ENCODE measurements at places on chromosomes 12 and 14.

DNA sequence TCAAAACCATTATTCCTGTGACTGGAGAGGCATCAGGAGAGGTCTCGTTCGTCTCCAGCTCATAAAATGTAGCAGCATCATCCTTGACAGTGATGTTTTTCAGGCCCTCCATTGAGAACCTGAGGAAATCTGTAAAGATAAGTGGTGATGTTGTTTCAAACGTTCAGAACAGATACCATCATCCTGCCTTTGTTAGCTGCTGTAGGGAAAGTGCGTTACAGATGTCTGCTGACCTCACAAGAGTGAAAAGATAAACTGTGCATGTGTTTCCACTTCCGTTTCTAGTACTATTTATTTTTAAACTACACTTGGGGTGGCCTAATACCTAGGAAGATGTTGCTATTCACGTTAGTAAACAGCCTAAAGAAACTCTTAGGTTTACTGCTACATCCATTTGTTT, 28.4 kb downstream of the BCL2L14 start:
- DNase-seq: no peak

GRCh38 chr12:27477049-27477448, 30.5 kb downstream of the SMCO2 start:
- DNase-seq: no peak

- no peak for DNase-seq
Observed at GRCh38 chr12:76030341-76031080, 1.1 kb downstream of the PHLDA1 start.

DNA sequence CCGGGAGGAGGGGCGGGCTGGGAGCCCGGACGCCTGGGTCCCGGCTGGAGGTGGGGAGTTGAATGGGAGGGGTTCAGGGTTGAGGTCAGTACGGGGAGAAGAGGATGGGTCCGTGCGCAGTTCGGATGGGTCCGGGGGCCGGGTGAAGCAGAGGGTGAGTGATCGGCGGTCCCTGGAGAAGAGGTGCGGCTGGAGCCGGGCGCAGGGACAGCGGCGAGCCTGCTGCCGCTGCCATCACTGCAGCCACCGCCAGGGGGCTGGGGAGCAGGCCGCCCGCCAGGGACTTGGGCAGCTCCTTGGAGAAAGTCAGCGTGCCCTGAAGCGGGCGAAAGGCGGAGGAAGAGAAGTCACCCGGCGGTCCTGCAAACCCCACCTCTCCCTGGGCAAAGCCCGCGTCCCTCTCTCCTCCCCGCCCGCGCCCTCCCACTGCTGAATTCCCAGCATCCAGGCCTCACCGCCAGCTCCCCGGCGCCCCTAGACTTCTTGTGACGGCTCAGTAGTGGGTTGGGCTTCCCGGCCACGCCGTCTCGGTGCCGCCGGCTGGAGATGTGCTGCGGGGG, 6.0 kb upstream of the GPR84 start:
- peak; percentile 82 for DNase-seq

GRCh38 chr12:68336889-68337303, 4.7 kb upstream of the MDM1 start:
- no peak for DNase-seq

GRCh38 chr12:109777544-109777943, 55.7 kb downstream of the TRPV4 start:
- peak; percentile 81 for DNase-seq

DNA sequence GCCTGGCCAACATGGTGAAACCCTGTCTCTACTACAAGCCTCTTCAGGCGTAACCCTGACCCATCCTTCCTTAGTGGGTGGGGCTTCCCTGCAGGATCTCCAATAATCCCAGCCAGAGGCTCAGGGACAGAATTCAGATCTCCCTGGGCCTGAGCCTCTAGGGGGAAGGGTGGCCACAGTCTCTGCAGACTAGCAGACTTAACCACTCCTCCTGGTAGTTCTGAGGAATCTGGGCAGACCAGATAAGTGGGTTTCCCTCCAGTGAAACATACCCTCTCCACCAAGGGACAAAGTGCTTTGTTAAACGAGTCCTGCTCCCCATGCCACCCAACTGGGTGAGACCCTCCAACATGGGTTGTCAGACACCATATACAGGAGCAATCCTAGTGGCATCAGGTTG, 36.6 kb upstream of the TRIM9 start:
- no peak for DNase-seq

GRCh38 chr14:97185186-97185585, 388.0 kb downstream of the VRK1 start:
- no peak for DNase-seq

- DNase-seq: no peak
Observed at GRCh38 chr12:105229371-105229770, 6.6 kb downstream of the APPL2 start.

GRCh38 chr12:2261708-2262107, 208.9 kb downstream of the CACNA1C start:
- DNase-seq: no peak

GRCh38 chr14:76337635-76338545, 38.0 kb upstream of the ESRRB start:
- DNase-seq: no peak

GRCh38 chr14:22319526-22320361, 269.3 kb downstream of the DAD1 start:
- peak; percentile 29 for DNase-seq

- DNase-seq: no peak
Observed at GRCh38 chr14:39762576-39763401, 330.6 kb upstream of the FBXO33 start.

DNA sequence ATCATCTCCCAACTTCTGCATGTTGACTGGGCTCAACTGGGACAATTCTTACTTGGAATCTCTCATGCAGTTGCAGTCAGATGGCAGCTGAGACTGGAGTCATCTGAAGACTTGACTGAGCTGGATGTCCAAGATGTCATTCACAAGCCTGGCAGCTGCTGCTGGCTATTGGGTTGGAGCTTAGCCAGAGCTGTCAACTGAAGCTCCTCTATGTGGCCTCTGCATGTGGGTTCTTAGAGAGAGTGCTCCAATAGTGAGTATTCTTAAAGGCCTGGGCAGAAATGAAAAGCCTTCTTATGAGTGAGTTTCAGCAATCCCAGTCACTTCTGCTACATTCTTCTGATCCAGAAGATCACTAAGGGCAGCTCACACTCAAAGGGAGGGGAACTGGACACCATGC, 440.9 kb downstream of the LRIG3 start:
- peak; percentile 36 for DNase-seq

DNA sequence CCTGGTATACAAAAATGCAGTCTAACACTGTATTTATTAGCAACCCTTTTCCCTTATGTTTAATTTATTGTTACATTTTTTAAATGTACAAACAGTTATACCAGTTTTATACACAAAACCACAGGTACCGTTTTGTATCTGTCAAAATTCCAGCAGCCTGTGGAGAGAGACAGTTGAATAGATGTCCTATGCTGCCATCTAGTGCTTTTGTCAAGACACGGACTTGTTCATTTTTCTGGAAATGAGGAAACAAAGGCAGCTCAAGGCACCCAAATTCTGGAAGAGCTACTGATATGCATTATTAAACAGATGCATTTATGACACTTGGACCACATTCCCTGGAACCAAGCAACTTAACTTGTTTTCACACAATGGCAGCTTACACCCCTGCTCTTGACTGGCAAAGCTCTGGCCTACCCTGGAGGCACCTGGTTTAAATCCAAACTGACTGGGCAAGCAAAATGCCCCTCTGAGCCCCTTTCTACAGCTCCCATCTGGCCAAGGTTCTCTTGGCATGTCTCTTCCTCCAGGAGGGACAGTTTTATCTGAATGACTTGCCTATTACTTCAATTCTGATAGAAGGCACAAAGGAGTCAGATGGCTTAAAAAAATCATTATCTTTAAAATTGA, 286.9 kb upstream of the PRKD1 start:
- peak; percentile 59 for DNase-seq

DNA sequence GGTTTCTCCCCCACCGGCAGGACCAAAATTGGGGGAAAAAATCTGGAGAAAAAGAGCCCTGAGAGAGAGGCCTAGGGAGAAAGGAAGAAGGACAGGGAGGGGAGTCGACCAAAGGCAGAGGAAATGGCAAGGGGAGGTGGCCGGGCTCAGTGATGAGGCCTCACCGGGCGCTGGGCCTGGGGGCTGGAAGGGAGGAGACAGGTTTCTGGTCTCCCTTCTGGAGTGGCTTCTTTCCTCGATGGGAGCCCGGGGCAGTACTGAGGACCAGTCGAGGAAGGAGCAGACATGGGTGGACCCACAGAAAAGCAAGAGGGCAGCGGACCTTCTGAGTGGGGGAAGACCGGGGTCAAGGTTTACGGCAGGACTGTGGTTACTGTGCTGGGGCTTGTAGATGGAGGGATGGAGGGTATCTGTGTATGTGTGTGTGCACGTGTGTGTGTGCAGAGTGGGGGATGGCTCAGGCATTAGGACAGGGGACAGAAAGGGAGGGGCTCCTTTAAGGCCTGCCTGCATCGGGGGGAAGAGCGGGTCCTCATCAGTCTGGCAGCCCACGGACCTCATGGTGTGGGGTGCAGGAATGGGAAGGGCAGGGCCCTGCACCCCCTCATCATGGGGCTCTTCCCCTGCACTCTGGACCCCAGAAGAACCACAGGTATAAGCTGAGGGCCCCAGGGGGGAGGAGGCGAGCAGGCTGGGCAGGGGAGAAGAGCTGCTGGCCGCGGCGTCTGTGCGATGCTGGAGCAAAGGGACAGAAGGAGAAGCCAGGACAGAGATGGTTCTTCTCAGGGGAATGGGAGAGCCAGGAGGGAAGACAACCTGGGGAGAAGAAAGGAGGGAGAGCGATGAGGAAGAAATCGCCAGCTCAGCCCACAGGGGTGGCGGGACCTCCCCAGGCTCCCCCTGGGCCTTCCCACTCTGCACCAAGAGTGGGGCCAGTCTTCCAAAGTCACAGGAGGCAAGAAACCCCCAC, 15.1 kb upstream of the RPLP0 start:
- DNase-seq: no peak

- DNase-seq: no peak
Observed at GRCh38 chr12:120314220-120314619, 12.1 kb downstream of the SIRT4 start.

GRCh38 chr12:119780786-119781434, 96.2 kb downstream of the CIT start:
- DNase-seq: peak; percentile 27

- peak; percentile 45 for DNase-seq
Observed at GRCh38 chr14:79369359-79370332, 841.7 kb downstream of the DIO2 start.

DNA sequence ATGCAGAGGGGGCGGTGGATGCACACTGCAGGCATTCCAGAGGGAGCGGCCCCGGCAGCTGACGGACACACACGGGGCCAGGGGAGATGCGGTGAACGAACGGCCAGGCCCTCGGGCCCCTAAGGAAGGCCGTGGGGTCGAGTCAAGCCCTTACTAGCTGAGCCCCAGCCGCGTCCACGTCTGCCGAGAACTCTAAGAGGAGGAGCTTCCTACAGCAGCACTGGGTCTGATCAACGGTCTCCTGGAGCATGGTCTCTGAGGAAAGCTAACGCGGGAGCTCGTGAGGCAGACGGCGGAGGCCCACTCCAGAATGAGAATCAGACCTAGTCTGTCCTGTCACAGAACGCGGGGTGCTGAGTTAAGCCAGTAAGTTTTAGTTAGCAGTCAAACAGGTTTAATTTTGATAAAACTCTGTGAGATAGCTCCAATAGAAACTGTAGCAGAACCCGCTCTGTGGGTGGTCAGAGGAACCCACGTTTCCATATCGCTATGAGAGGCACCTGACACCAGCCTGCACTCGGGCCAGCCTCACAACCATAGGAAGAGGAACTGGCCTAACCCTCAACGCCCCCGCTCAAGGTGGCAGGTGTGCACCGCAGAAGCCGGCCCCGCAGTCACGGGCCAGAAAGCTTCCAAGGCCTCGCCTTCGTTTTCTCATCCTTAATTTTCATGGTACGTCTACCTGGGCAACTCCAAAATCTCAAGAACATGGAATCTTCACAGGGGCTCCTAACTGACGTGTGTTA, 55.5 kb downstream of the CDC42BPB start:
- DNase-seq: no peak

DNA sequence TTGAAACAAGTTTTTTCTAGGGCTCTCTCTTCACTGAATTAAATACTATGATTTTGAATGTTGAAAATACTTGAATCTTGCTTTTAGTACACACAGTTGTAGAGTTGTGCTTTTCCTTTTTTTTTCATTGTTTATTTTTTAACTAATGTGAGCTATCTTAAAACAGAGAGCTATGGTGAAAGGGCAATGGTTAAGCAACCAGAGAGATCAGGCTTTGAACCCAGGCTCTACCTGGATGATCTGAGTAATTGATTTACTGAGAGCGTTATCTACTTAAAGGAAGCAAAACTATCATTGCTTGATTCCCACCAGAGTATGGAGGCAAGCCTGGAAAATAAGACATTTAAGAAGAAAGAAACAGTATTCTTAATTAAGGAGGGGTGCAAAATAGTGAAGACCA, 138.6 kb downstream of the DUSP6 start:
- DNase-seq: no peak

GRCh38 chr14:54220071-54220703, 176.6 kb upstream of the CDKN3 start:
- DNase-seq: no peak

DNA sequence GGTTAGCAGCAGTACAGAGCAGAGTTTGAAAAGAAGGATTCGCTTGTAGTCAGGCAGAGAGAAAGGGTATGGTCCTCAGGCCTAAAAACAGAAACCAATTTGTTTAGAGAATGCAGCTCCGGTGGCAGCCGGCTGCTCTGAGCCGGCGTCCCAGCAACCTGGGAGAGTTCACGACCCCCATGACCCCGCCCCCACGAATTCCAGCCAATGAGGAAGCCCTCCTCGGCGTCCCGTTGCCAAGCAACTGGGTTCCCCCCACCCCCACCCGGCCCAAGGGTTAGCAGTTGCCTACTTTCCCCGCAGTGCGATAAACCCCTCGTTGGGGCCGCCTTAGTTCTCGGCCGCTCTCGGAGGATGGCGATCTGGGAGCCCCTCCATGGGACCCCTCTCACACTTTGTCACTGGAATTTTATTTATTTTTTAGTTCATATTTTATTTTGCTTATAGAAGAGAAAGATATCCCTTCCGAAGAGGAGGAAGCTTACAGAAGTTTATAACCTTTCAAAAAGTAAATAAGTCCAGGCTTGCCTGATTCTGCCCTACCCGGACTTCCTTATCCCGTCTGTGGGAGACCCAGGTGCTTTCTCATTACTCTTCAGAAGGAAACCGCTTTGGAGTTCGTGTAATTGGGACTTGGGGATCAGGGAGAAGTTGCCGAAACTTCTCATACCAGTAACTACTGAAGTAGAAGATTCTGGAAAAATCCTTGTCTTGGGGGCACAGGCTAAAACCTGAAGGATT, at the start of gene CCDC60:
Gene CCDC60, plus strand, starts transcription at position 300 of the 741 bp plus-strand sequence. CDS start 448 bp downstream, outside the sequence.
- no peak for DNase-seq
